ENCODE measurements at places on chromosomes 2 and 18.

DNA sequence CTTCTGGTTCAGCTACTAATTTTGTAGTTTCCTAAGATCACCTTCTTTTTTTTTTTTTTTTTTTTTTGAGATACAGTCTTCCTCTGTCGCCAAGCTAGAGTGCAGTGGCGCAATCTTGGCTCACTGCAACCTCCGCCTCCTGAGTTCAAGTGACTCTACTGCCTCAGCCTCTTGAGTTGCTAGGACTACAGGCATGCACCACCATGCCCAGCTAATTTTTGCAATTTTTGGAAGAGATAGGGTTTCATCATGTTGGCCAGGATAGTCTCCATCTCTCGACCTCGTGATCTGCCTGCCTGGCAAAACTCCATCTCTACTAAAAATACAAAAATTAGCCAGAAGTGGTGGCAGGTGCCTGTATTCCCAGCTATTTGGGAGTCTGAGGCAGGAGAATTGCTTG, 301.5 kb upstream of the TFPI start:
- DNase-seq = no peak

- no peak for DNase-seq
Observed at GRCh38 chr2:20218331-20219320, 6.3 kb downstream of the SDC1 start.

- DNase-seq = peak; percentile 26
Observed at GRCh38 chr2:39437522-39438296, 624 bp upstream of the MAP4K3 start.

DNA sequence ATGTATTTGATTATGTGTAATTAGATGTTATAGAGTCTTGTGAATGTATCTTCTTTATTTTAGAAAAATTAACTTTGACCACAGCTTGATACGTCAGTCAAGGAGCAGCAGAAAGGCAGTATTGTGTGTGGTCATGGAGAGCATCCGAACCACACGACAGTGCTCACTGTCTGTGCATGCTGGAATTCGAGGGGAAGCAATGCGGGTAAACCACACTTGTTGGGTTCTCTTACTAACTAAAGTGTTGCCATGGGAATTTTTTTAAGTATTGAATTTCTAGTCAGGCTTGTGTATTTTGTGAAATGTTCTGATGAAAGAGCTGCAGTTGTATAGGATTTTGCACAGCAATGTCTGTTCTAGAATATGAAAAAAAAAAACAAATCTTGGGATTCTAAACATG, 4.8 kb downstream of the PJVK start:
- no peak for DNase-seq

- no peak for DNase-seq
Observed at GRCh38 chr2:8892111-8892510, 54.7 kb upstream of the KIDINS220 start.

- no peak for DNase-seq
Observed at GRCh38 chr2:141957827-141958450, 172.9 kb downstream of the LRP1B start.

DNA sequence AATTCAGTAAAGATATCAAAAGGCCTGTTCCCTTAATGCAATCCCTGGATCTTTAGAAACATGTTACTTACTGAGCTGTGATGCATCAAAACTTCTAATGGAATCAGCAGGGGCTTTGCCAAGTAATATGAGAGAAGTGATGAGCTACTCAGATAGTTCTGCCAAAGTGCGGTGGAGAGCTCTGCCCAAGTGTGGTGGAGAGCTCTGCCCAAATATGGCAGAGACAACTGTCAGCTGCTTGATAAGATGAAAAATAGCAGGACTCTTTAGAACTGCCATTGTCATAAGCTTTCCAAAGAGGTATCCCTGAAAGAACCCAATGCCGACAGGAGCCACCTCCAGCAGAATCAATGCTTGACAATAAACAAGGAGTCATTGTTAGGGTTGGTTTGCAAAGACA, 167.9 kb upstream of the SLC39A10 start:
- no peak for DNase-seq

- DNase-seq = no peak
Observed at GRCh38 chr2:215437614-215438013, 1.7 kb upstream of the FN1 start.

DNA sequence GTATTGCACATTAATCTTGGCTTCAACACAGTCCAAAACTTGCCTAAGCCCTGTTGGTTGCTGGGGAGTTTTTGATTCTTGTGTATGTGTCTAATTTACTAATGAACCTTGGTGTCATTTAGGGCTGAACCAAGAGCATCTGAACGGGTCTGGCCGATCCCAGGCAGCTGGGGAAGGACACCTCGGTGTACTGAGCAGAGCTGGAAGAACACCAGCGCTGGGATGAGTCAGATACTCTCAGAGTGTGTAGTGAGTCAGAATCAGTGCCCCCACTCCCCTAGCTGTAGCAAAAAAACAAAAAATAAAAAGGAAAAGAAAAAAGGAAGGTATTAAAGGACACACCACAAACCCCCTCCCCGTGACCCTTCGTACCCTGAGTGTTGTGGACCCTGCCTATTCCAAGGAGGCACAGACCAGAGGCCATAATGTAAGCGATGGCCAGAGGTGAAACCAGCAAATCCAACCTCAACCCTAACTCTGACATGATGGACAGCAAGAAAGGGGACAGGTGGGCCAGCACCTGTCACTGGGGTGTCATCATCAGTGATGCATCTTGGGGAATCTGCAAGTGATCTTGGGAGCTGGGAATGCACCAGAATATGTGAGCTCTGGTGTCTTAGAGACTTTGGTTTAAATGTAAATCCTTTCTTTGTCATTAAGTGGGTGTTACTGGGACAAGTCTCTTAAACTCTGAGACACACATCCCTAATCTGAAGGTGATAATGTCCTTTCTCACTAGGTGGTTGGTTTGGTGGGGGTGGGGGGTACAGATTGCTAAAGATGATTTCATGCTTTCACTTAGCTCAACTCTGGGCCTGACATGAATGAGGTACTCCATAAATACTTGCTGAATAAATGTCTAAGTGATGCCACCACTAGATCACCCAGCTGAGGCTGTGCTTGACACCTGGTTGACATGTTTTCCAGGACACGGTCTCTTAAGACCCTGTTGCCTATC, 34.2 kb upstream of the NCOA1 start:
- no peak for DNase-seq

DNA sequence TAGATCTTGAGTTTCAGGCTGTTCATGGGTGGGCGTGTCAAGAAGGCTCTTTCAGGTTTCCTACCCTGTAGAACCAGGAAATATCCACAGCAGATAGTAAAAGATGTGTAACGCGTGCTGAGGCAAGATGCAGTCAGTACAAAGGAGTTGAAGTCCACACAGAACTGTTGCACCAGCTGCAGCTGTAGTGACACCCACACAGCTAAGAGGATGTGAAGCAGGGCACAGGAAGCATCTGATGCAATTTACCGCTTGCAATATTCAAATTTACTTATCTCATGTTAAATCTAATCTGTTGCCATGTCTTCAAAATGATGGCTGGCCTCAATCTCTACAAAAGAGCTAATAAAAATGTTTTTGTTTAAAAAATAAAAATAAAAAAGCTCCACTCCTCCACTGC, 132.8 kb downstream of the ARHGAP15 start:
- DNase-seq = no peak

GRCh38 chr2:32135409-32135808, 30.3 kb upstream of the SLC30A6 start:
- no peak for DNase-seq

DNA sequence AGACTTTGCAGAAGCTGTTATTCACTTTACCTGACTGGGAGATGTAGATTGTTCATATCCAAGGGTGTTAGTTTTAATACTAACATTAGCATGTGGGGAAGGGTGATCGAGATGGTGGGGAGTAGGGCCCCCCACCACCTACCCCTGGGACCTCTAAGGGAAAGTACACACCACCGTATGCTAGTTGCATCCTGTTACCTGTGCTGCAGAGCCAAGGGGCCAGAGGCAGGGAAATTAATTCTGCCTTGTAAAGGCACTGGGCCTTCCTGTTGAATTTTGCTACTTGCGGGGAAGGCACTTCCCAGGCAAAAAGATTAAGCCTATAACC, 9.0 kb downstream of the STEAP3 start:
- no peak for DNase-seq

DNA sequence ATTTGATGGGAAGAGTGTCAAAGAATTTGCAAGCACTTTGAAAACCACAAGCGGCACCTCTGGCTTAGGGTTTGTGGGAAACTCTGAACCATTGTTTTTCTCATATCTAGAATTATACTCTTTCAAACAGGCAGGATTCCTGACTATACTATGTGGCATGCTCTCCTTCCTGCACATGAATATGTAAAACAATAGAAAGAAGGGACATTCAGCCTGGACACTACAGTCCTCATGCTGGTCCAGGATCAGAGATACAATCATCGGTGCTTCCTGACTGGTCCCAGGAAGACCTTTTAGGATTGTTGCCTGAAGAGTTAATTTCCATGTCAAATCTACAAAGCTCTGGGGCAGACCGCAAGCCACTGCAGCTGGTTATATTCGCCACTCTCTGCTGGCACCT, 55.7 kb upstream of the RASGRP3 start:
- no peak for DNase-seq

GRCh38 chr18:8942021-8942908, 160.2 kb upstream of the NDUFV2 start:
- no peak for DNase-seq

GRCh38 chr2:72917138-72917876, at the start of gene EMX1:
Gene EMX1 (plus strand): TSS chr2:72917519. CDS start chr2:72917853, 334 bp downstream.
- DNase-seq = peak; percentile 62

DNA sequence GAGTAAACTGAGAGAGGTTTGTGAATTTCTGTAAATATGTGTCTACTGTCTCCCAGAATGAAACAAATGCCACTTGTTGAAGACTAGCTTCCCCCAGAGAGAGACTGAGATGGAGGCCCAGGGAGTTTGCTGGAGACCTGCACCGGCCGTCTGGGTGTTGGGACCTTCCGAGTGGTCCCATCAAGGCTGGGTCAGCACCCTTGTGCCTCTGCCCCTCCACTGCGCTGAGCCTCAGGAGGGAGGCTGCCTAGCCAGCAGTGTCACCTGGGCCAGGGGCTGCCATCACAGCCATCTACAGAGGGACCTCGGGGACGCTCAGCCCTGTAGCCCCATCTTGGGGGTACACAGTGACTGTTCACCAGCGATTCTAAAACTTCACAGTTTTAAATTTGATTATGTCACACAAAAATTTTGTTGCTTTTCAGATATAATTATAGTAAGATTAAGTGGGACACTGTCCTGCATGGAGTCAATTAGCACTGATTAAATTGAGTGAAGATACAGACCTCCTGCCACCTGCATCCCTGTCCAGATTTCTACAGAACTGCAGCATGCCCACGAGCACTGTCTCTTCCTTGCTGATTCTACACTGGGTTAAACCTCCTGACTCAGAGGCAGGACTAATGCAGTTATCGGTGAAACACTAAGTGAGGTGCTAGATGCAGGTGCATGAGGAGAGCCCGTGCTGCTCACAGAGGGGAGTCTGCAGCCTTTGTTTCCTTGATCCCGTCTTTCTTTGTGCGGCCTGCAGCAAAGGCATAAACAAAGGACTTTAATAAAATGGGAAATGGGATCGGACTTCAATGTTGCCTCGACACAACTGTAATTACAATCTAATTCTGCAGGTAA, 50.5 kb downstream of the TMEM18 start:
- DNase-seq = no peak

DNA sequence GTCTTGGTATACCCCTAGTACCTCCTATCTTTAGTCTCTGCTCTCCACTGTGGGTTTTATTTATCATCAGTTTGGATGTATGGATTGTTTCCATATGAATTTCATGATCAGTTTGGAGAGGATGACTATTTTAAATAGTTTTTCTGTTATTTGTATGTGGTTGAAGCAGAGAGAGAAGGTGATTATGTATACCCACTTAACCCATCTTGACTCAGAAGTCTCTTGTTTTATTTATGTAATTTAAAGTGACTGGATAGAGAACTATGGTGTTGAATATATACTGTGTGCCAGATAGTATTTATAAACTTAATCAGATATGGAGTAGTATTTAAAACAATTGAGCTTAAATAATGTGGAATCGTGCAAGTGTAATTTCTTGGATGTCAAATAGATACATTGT, 39.9 kb downstream of the SMAD4 start:
- no peak for DNase-seq

GRCh38 chr18:76405681-76406356, 89.2 kb downstream of the ZNF516 start:
- DNase-seq = no peak

GRCh38 chr18:50558948-50559751, 737 bp upstream of the MAPK4 start:
- DNase-seq = no peak

DNA sequence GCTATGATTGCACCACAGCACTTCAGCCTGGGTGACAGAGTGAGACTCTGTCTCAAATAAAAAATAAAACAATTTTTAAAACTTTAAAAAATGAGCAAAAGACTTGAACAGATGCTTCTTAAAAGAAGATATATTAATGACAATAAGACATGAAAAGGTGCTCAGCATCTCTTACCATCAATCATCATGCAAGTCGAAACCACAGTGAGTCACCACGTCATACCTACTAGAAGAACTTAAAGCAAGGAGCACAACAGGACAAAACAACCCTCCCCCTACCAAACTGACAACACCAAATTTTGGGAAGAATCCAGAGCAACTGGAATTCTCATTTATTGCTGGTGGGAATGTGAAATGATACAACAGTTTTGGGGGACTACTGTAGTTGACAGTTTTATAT, 251.6 kb downstream of the BCL2 start:
- DNase-seq = no peak

DNA sequence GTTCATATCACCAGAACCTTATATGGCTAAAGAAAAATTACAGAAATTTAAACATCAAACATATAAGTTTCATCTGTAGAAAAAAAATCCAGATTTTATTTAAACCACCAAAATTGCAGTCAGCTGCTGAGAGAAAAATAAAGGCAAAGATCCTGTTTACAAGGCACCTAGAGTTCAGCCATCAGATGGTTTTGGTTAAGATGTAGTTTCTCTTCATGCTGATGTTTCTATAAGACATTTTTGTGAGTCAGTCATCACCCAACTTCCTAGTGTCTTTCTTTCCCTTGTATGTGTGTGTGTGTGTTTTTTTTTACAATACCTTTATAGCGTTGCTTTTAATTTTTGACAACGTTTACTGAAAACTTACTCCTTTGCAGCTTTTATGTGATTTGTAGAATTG, 26.1 kb upstream of the MMADHC start:
- DNase-seq = no peak

DNA sequence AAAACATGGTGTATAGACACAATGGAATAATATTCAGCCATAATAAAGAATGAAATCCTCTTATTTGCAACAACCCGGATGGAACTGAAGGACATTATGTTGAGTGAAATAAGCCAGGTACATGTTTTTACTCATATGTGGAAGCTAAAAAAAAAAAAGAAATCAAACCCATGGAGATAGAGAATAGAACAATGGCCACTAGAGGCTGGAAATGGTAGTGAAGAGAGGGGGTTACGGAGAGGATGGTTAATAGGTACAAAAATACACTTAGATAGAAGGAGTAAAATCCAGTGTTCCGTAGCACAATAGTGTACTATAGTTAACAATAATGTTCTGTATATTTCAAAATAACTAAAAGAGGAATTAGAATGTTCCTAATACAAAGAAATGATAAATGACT, 12.8 kb upstream of the KIAA2012 start:
- DNase-seq = no peak

- no peak for DNase-seq
Observed at GRCh38 chr2:55989405-55989804, 65.8 kb upstream of the EFEMP1 start.

GRCh38 chr2:207038299-207038698, 99.0 kb downstream of the CPO start:
- DNase-seq = no peak
